ENCODE measurements at places on chromosomes 16 and 17. TPM values are rescaled to one million over a fixed set of nuclear protein-coding genes. Genes with fewer than 3 reads are reported as not detected.

Gene CCDC43
- total RNA-seq, result 35.2 TPM

Gene PIMREG
- 4.0 TPM for total RNA-seq

Gene TBC1D3H
- total RNA-seq, result not detected

Gene TMEM114
- total RNA-seq, result not detected

Gene IL21R
- total RNA-seq, result 0.09 TPM

Gene PPP4C
- total RNA-seq, result 190 TPM

Gene CUEDC1
- 5.1 TPM for total RNA-seq

Gene RBFOX1
- total RNA-seq, result not detected

Gene ZP2
- 0.11 TPM for total RNA-seq

Gene NACA2
- total RNA-seq, result not detected

Gene TBC1D3I
- total RNA-seq, result not detected

Gene SLC16A11
- total RNA-seq, result 2.1 TPM

Gene PPP1R1B
- not detected for total RNA-seq

Gene CLEC19A
- not detected for total RNA-seq

Gene CARD14
- 0.52 TPM for total RNA-seq

Gene TM4SF5
- not detected for total RNA-seq

Gene C17orf75
- 23.8 TPM for total RNA-seq

Gene TMUB2
- 33.6 TPM for total RNA-seq

Gene SEZ6L2
- 0.98 TPM for total RNA-seq

Gene CD300LB
- total RNA-seq, result not detected

Gene CMTM1
- 2.1 TPM for total RNA-seq

Gene CCDC78
- total RNA-seq, result 0.34 TPM

Gene KRTAP4-3
- total RNA-seq, result not detected

Gene NUDT7
- 10.5 TPM for total RNA-seq

Gene TBC1D28
- total RNA-seq, result not detected

Gene ZG16
- not detected for total RNA-seq

Gene NOXO1
- total RNA-seq, result 0.09 TPM

Gene TSPAN10
- 0.43 TPM for total RNA-seq

Gene PSME3IP1
- total RNA-seq, result 47.6 TPM

Gene HEATR3
- total RNA-seq, result 31.2 TPM

Gene THUMPD1
- 76.0 TPM for total RNA-seq

Gene RAB11FIP4
- not detected for total RNA-seq

Gene NPIPA5
- 0.52 TPM for total RNA-seq

Gene SPHK1
- total RNA-seq, result 383 TPM

Gene DNASE1L2
- total RNA-seq, result 0.26 TPM

Gene SLC7A6
- total RNA-seq, result 10.9 TPM

Gene TPSG1
- not detected for total RNA-seq

Gene UNK
- total RNA-seq, result 7.3 TPM

Gene PYY
- not detected for total RNA-seq

Gene VPS35L
- 44.6 TPM for total RNA-seq

Gene SERPINF2
- 0.09 TPM for total RNA-seq

Gene CDH1
- total RNA-seq, result 0.11 TPM

Gene NPW
- 0.52 TPM for total RNA-seq

Gene DVL2
- 28.4 TPM for total RNA-seq

Gene IRX5
- total RNA-seq, result 0.33 TPM

Gene CBFA2T3
- under 0.01 TPM for total RNA-seq

Gene SLC22A31
- 0.22 TPM for total RNA-seq

Gene STX1B
- 0.76 TPM for total RNA-seq

Gene KCNJ2
- 0.43 TPM for total RNA-seq

Gene SOX8
- 0.34 TPM for total RNA-seq

Gene TCF25
- total RNA-seq, result 129 TPM

Gene SPIRE2
- total RNA-seq, result 2.1 TPM

Gene ACSM5
- 3.7 TPM for total RNA-seq

Gene ATP6V0D1
- total RNA-seq, result 84.4 TPM

Gene COPZ2
- 11.2 TPM for total RNA-seq

Gene PABPN1L
- not detected for total RNA-seq
